ENCODE measurements at places on chromosomes 13 and 19. TPM values are rescaled to one million over a fixed set of nuclear protein-coding genes. Genes with fewer than 3 reads are reported as not detected.

Gene ATXN8OS
- not detected for polyA plus RNA-seq

Gene ZNF628
- 2.0 TPM for polyA plus RNA-seq

Gene GPR4
- polyA plus RNA-seq = 2.5 TPM

Gene PALM3
- 12.5 TPM for polyA plus RNA-seq

Gene IL4I1
- 1.1 TPM for polyA plus RNA-seq

Gene ZNF90
- 27.3 TPM for polyA plus RNA-seq

Gene SLC27A5
- 5.8 TPM for polyA plus RNA-seq

Gene LCP1
- polyA plus RNA-seq = 22.4 TPM

Gene CNFN
- polyA plus RNA-seq = not detected

Gene DACT3
- 47.0 TPM for polyA plus RNA-seq

Gene NLRP11
- 0.12 TPM for polyA plus RNA-seq

DNA sequence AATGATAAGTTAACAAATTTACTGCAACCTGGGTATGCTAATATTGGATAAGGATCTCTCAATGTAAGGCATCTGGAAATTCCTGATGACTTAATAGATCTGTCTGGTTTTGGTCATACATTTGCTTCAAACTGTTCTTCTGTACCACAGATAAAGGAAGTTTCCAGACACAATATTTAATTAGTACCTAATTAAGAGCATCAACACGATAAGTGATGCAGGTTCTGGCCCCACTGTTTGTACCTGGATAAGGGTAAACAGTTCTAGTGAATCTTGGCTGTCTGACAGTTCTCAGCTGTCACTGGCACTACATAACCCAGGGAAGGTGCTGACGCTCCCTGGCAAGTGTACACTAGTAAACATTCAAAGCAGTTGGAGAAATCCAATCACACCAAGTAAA is 165.6 kb downstream of the MZT1 start:
- no peak for DNase-seq

GRCh38 chr13:21020581-21020980 is 40.8 kb downstream of the LATS2 start:
- no peak for DNase-seq

DNA sequence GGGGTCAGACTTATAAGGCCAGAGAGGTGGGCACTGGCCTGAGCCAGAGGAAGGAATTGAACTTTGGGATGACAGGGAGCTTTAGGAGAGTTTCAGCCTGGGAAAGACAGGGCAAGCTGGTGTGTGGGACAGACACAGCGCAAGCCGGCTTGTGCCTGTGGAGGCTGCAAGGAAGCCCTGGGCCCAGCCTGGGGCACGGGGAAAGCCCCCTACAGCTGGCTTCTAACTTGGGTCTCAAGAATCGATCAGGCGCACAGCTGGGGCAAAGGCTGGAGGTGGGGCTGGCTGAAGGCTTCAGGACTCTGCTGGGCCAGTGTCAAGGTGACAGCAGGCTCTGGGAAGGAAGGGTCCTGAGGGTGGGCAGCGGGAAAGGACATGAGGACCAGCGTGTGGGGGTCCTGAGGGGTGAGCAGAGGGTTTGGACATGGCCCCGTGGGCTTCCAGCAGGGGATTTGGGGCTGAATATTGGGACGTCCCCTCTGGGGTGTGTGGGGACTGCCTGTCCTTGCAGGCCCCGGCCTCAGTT is 3.0 kb downstream of the PTOV1 start:
- DNase-seq = no peak

DNA sequence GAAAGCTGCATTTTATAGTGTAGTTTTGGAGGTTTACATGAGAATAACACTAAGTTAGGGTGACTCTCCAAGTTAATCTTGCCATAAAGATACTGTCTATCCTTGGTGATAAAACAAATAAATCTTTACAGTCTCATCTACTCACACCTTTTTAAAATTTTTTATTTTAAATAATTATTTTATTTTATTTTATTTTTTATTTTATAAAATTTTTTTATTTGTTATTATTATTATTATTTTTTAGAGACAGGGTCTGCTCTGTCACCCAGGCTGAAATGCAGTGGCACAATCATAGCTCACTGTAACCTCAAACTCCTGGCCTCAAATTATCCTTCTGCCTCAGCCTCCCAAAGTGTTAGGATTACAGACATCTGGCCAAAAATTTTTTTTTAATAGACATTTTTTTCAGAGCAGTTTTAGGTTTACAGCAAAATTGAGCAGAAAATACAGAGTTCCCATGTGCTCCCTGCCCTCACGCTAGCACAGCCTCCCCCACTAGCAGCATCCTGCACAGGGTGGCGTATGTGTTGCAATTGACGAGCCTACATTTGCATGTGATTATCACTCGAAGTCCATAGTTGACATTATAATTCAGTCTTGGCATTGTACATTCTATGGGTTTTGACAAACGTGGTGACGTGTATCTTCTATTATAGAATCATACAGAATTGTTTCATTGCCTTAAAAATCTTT is 41.0 kb downstream of the RASL11A start:
- no peak for DNase-seq

GRCh38 chr19:13299838-13300237 is 149.6 kb downstream of the IER2 start:
- no peak for DNase-seq

GRCh38 chr13:40087091-40088002 is 431.9 kb downstream of the COG6 start:
- no peak for DNase-seq

DNA sequence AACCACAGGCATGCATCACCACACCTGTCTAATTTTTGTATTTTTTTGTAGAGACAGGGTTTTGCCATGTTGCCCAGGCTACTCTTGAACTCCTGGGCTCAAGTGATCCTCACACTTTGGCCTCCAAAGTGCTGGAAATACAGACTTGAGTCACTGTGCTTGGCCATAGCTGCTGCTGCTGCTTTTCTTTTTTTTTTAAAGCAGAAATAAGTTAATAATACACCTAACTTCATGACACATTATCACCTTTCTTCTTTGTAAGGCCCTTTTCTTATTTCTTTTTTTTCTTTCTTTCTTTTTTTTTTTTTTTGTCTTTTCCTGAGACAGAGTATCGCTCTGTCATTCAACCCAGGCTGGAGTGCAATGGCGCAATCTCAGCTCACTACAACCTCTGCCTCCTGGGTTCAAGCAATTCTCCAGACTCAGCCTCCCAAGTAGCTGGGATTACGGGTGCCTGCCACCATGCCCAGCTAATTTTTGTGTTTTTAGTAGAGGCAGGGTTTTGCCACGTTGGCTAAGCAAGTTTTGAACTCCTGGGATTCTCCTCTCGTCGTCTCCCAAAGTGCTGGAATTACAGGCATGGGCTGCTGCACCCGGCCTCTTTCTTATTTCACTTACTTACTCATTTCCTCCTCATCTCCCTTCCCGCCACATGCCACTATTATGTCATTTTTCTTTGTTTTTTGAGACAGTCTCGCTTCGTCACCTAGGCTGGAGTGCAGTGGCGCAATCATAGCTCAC is 8.7 kb downstream of the SHKBP1 start:
- no peak for DNase-seq

DNA sequence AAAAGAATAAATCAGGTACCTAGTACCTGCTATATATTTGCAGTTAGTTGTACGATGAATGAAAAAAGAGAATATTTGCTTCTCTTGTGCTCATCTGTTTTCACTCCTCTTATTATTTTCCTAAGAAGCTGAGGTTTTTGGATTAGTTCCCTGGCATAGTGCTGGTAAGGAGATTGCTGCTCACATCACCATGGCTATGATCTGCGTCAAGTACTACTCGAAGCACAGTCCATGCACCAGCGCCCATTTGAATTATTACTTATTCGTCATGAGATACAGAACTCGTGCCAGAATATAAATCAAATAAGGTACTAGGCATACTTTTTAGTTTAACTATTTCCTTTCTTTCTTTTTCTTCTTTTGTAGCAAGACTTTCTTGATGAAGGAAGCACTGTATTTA is 7.1 kb downstream of the SERTM1 start:
- DNase-seq = no peak

DNA sequence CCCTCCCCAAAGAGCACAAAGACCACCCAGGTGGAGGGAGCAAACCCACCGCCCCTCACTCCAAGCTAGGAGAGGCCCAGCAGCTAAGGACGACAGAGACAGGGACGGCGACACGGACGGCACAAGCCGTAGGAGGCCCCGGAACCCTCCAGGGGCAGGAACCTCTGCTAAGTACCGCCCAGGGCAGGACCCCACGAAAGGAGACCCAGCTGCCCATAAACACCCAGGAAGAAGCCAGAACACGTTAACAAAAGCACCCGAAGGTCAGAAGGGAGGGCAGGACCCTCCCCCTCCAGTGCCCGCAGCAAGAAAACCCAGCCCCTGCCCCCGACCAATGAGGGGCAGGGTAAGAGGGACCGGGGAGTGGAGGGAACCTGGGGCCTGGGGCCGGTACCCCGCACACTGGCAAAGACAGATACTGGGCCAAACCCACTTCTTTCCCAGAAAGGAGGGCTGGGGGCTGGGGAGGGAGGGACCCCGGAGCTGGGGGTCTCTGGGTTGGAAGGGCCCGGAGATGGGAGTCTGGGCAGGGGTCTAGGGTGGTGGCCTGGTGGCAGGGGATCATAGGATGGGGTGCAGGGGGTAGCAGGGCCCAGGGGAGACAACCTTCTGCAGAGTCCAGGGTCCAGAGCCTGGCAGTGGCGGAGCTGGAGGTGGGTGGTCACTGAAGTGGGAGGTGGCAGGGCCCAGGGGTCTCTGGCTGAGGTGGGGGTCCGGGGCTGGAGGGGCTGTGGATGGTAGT is 2.4 kb downstream of the BTBD2 start:
- no peak for DNase-seq

DNA sequence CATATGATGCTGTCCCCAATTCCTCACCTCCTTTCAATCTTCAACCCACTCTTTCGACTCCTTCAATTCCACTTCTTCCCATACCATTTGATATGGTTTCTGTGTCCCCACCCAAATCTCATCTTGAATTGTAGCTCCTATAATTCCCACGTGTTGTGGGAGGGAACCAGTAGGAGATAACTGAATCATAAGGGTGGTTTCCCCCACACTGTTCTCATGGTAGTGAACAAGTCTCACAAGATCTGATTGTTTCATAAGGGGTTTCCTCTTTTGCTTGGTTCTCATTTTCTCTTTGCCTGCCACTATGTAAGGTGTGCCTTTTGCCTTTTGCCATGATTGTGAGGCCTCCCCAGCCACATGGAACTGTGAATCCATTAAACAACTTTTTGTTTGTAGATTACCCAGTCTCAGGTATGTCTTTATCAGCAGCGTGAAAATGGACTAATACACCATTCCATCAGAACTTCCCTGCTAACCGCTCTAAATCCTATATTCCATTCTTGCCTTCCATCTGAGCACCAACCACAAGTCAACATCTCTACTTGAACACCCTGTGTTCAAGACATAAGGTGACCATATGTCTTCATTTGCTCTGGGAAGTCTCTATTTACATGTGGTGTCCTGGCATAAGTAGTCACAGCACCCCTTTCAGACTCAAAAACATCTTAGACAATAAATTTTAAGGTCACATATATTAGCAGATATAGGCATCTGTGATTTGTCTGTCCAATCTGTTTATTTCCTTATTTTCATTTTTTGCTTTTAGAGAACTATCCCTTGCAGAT is 122.9 kb downstream of the TSHZ3 start:
- no peak for DNase-seq

- DNase-seq = no peak
Measured at GRCh38 chr19:32296694-32297093, 48.7 kb upstream of the ZNF507 start.

- DNase-seq = no peak
Measured at GRCh38 chr13:31591642-31592233, 147.6 kb upstream of the RXFP2 start.

- no peak for DNase-seq
Measured at GRCh38 chr13:75801388-75801945, 165.3 kb downstream of the LMO7 start.

DNA sequence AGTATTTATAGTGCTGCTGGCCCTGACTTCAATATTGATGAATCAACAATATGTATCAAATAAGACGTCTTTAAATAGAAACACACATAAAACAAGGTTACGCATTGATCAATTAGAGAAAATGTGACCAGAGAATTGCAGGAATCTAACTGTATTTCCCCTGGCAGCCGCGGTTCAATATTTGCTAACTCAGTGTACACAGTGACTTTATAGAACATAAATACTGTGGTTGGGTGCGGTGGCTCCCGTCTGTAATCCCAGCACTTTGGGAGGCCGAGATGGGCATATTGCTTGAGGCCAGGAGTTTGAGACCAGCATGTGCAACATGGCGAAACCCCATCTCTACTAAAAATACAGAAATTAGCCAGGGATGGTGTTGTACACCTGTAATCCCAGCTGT is 22.8 kb upstream of the UPF3A start:
- no peak for DNase-seq

DNA sequence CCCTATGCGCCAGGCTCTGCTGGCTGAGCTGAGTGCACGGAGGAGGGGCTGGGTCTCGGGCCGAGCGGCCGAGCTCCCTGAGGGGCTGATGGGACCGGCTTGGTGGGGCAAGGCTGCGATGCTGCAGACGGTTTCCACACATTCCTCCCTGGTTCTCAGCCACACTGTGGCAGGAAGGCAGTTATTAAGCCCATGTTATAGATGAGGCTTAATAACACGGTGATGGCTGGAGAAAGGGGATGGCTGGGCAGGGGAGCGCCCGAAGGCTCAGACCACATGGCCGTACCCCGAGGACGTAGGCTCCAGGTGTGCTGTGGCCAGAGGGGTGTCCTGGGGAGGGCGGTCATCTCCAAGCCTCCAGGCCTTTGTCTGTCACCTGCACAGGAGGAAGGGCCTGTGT is 58.6 kb downstream of the MCF2L start:
- DNase-seq = no peak

- DNase-seq = no peak
Measured at GRCh38 chr19:19385896-19386869, 19.3 kb upstream of the GATAD2A start.

DNA sequence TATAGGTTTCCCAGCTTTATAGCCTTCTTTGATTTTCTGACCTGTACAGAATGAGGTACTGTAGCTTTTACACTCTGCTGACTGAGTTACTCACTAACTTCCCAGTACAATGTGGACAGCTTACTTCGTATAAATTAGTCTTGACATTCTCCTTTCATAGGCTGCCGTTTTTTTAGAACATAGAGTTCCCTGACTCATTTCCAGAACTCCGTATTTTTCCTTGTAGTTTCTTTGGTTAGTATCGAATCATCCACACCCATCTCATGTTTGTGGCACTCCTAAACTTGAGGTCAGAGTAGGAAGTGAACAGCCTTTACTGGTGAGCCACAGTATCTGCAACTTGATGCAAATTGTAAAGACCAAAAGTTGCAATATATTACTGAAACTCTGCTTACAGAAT is 303.9 kb downstream of the SLITRK5 start:
- DNase-seq = no peak

Measured in right lung (tissue), 10 donors.